ENCODE measurements at places on chromosomes 16 and 17. TPM values are rescaled to one million over a fixed set of nuclear protein-coding genes. Genes with fewer than 3 reads are reported as not detected.

The ARL2BP gene
- 21.5 TPM for total RNA-seq

The SSTR5 gene
- total RNA-seq: 2.3 TPM

The KRTAP4-1 gene
- not detected for total RNA-seq

The KRT20 gene
- total RNA-seq: not detected

The PAFAH1B1 gene
- total RNA-seq: 60.3 TPM

The MYOCD gene
- 0.66 TPM for total RNA-seq

DNA sequence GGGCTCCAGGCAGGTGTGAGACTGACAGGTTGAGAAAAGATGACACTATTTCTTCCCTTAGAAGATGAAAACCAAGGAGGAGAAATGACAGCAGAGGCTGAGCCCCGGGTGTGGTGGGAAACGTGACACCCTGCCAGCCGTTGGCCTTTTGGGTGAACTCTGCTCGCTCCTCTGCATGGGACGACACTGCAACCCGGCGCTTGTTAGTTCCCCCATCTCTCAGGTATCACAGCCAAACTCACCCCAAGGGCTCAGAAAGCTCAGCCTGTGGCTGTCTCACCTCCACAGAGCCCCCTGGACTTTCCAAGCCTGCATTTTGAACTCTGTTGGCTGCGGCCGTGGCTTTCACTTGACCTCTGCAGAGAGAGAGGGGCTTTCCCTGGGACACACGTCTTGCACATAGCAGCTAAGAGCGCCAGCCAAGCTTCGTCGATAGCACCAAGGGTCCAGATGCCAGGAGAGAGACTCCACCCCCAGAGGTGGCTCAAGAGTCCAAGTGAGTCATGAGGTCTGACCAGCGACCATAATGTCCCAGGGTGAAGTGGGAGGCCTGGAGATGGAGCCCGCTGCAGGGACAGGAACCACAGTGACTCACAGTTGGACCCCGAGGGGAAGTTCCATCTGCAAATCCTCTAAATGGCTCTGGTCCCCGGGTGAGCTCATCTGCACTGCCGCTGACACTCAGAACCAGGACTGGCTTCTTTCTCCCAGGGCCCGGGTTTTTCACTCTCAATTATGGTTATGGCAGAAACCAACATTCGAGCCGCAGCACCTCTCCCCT, 301.9 kb downstream of the SOX9 start:
- H3K27ac ChIP-seq: peak overlapping the region; percentile 53
- DNase-seq: peak; percentile 72
- no peaks in the 10 kb centered on the region for H3K36me3 ChIP-seq
- H3K4me3 ChIP-seq: no peak overlapping the region

- H3K4me3 ChIP-seq: peak overlapping the region; percentile 42
- peaks cover 64% of the 10 kb centered on the region for H3K4me1 ChIP-seq
- H3K27me3 ChIP-seq: no peaks in the 10 kb centered on the region
- DNase-seq: no peak
Measured at GRCh38 chr16:54284931-54285413, 1.6 kb downstream of the IRX3 start.

GRCh38 chr16:28986046-28986445, 1.2 kb downstream of the LAT start:
- no peak overlapping the region for H3K27ac ChIP-seq
- no peak for DNase-seq
- no peaks in the 10 kb centered on the region for H3K4me1 ChIP-seq
- no peak overlapping the region for H3K4me3 ChIP-seq
- H3K36me3 ChIP-seq: peaks cover 4% of the 10 kb centered on the region

- no peak overlapping the region for H3K27ac ChIP-seq
- H3K4me1 ChIP-seq: no peaks in the 10 kb centered on the region
- no peaks in the 10 kb centered on the region for H3K27me3 ChIP-seq
- no peak overlapping the region for H3K4me3 ChIP-seq
Measured at GRCh38 chr16:11157143-11157542, 98.9 kb downstream of the SOCS1 start.

DNA sequence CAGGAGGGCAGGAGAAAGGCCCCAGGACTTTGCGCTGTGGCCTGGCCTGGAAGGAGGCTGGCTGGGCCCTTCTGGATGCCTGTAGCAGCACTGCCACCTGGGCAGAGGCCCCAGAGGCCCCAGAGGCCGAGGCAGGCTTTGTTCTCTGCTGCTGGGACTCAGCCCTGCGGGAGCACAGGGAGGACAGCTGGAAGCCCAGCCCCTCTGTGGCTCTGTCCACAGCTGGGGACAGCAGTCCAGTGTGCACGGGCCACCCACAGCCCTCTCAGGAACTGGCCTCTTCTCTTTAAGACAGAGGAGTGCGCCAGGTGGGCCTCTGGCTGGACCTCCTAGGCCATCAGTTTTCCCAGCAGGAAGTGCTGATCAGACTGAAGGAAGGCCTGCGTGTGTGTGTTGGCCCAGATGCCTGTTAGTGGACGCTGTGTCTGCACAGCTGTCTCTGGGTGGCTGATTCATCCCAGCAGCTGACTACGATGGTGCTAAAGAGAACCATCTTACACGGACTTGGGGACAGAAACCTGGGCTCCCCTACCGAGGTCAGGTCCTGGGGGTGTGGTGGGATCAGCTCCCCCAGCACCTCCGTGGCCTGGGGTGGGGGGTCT, 26.9 kb upstream of the ZNF750 start:
- no peaks in the 10 kb centered on the region for H3K27me3 ChIP-seq
- H3K36me3 ChIP-seq: peaks cover 4% of the 10 kb centered on the region
- H3K27ac ChIP-seq: no peak overlapping the region
- peak; percentile 45 for DNase-seq
- no peak overlapping the region for H3K4me3 ChIP-seq
- H3K4me1 ChIP-seq: no peaks in the 10 kb centered on the region

GRCh38 chr16:85882181-85882810, 16.7 kb upstream of the IRF8 start:
- no peak overlapping the region for H3K4me3 ChIP-seq
- no peaks in the 10 kb centered on the region for H3K4me1 ChIP-seq
- H3K27ac ChIP-seq: no peak overlapping the region
- no peak for DNase-seq

- H3K27ac ChIP-seq: peak overlapping the region; percentile 88
- H3K27me3 ChIP-seq: no peaks in the 10 kb centered on the region
- DNase-seq: no peak
- H3K4me1 ChIP-seq: peaks cover 36% of the 10 kb centered on the region
- no peaks in the 10 kb centered on the region for H3K36me3 ChIP-seq
- peak overlapping the region; percentile 31 for H3K4me3 ChIP-seq
Measured at GRCh38 chr17:81386646-81387099, 8.6 kb upstream of the BAHCC1 start.

Measured in body of pancreas (tissue), 4 donors.